ENCODE measurements at places on chromosomes 16 and 17. TPM values are rescaled to one million over a fixed set of nuclear protein-coding genes. Genes with fewer than 3 reads are reported as not detected.

GRCh38 chr17:31015639-31016038, 44.8 kb downstream of the RNF135 start:
- DNase-seq = no peak

GRCh38 chr17:40501499-40501911, at the start of gene TNS4:
Gene TNS4 (minus strand): TSS chr17:40501623. CDS start chr17:40496425, 5,198 bp downstream.
- DNase-seq = no peak

DNA sequence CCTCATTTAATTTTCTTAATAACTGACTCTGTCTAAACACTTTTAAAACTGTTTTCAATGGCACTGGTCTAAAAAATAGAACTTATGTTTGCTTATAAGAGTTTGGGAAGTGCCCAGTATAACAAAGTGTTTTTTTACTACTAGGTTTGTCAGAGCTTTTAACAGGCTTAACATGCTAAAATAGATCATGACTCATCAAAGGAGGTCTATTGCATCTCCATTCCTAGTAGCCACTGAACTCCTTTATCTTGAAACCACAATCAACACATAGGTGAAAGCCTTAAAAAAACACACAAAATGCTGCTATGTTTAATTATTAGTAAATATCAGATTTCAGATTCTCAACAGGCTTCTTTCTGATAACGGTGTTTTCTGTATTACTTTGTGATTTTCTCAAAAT, 196.4 kb upstream of the KIF2B start:
- DNase-seq = no peak

DNA sequence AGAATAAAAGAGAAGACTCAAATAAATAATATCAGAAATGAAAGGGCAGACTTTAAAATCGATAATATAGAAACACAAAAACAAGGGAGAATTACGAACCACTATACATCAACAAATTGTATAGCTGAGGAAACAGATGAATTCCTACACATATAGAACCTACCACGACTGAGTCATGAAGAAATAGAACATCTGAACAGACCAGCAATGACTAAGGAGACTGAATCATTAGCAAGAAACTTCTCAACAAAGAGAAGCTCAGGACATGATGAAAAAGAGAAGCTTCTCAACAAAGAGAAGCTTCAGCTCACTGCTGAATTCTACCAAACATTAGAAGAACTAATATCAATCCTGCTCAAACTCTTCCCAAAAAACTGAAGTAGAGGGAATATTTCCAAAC, 255.9 kb downstream of the CEP112 start:
- DNase-seq = no peak

DNA sequence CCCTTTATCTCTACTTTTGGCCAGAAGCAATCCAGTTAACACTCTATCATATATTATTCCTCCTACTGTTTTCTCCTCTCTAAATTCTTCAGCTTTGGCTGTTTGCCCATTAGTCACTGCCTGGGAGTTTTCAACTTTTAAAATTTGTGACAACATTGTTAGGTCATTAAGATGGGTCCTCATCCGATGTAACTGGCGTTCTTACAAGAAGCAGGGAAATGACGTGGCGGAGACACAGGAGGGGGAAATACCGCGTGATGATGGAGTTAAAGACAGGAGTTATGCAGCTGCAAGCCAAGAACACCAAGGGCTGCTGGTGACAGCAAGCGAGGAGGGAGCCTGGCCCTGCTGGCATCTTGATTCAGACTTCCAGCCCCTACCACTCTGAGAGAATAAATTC, 34.8 kb upstream of the CPHXL start:
- no peak for DNase-seq

GRCh38 chr17:64491994-64492393, 4.9 kb downstream of the POLG2 start:
- no peak for DNase-seq

GRCh38 chr16:12985516-12985915, 84.1 kb downstream of the SHISA9 start:
- DNase-seq = no peak

DNA sequence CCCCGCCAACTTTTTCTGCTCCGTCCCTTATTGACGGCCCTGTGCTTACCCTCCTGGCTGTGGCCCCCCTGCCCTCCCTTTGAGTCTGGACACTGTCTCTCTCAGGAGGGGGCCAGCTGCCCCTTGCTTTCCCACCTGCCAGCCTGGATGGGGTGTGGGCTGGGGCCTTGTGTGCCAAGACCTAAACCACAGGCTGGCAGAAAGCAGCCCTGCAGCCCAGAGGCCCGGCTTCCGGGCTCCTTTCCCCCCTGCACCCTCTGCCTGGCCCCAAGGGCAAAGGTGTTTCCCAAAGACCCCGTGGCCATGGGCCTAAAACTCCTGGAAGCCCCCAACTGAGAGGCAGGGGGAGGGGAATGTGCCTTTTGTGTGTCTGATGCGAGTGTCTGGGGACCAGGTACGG, 17.5 kb downstream of the GPT2 start:
- DNase-seq = no peak

GRCh38 chr16:82241469-82242052, 71.5 kb upstream of the MPHOSPH6 start:
- no peak for DNase-seq

- no peak for DNase-seq
These were observed 29.8 kb downstream of the WSB1 start for GRCh38 chr17:27323538-27324215.

GRCh38 chr17:49994085-49995054, 654 bp downstream of the DLX3 start:
- DNase-seq = no peak

DNA sequence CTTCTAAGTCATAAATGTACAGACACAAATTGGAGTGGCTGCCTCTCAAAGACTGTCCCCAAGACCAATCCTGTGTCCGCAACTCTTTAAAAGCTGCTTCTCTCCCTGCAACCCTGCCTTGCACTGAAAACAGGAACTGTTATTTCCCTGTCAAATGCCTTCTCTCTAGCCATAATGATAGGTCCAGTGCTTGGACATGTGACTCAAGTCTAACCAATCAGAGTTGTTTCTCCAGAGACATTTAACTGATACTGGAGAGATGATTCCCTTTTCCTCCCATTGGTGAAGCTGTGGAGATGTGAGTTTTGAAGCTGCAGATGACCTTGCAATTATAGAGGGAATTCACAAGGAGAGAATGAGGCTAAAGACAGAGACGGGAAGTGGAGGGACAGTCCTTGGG, 253.3 kb upstream of the CDH5 start:
- no peak for DNase-seq

DNA sequence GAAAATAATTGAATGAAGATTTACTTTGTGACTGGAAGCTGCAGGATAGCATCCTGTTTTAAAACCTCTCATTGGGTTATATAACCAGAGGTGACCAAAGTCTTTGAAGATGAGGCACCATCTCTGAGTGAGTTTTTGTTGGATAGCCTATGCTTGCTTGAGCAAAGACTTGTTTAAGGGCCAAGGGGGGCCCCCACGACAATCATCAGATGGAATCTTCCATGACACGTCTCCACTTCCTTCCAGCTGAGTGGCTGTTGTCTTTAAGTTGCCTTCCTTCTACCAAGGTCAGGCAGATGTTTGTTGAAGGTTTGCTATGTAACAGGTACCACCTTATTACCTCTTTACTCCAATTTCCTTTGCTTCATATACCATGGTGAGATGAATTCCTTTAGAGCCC, 188.8 kb downstream of the PRKCA start:
- no peak for DNase-seq

GRCh38 chr17:62753562-62753961, 54.6 kb downstream of the MARCHF10 start:
- DNase-seq = no peak

GRCh38 chr17:21425321-21425720, 49.2 kb downstream of the KCNJ12 start:
- DNase-seq = no peak

- no peak for DNase-seq
These were observed 35.9 kb upstream of the ACSM2B start for GRCh38 chr16:20611975-20612481.

DNA sequence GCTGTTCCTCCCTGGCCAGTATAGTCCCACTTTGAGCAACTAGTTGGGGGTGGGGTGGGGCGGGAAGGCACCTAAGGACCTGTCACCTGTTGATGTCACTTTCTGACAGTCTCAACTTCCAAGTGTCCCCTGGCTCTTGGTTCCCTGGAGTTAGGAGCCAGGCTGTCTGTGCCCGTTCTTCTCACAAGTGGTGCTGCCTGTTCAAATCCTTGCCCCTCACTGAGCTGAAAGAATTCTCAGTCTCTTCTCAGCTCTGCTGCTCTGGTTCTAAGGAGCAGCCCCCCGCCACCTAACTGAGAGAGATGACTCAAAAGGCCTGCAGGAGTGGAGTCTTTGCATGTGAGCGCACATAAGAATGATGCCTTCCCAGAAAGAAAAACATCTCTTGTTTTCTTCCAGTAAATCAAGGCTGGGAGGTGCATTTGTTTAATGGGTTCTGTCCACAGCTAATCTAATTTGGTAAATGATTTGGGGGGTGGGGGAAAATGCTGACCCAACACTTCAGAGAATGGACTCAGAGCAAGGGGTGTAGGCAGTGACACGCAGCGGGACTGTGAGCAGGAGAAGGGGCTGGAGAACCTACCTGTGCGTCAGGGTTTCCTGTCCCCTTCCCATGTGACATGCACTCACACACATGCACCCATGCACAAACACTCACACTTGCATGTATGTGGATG, 78.2 kb upstream of the NLRP1 start:
- no peak for DNase-seq

DNA sequence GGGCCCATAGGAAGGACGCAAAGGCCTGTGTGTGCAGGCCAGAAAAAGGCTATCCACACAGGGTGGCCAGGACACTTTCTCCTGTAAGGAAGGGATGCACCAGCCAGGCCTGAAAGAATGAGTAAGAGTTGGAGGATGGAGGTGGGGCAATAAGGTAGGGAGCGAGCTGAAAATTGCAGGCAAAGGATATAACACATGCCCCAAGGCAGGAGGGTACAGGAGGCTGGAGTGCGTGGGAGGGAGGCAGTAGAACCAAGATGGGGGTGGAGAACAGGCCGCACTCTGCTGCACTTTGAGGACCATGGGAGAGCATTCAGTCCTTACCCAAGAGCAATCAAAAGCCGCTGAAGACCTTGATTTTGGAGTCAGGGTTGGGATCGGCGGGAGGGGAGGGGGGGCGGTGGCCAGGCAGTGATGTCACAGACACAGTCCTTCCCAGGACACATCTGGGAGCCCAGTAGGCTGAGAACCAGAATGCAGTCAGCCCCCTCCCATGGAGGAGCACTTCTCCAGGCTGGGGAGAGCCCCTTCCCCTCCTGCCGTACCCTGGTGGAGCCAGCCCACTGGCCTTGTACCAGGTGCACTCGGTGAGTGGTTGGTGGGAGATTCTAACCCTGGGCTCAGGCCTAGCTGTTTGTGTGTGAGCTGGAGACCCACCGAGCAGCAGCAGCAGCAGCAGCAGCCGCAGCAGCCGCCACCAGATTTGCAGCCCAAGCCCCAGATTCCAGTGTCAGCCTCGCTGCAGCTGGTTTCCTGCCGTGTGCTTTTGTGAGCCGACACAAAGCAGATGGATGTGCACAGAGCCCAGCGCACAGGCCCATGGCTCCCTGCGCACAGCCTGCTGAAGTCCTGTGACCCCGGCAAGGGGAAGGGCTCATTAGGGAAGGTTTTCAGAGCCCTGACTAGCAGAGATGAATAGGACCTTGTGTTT, 17.5 kb downstream of the ANKRD40 start:
- DNase-seq = no peak

DNA sequence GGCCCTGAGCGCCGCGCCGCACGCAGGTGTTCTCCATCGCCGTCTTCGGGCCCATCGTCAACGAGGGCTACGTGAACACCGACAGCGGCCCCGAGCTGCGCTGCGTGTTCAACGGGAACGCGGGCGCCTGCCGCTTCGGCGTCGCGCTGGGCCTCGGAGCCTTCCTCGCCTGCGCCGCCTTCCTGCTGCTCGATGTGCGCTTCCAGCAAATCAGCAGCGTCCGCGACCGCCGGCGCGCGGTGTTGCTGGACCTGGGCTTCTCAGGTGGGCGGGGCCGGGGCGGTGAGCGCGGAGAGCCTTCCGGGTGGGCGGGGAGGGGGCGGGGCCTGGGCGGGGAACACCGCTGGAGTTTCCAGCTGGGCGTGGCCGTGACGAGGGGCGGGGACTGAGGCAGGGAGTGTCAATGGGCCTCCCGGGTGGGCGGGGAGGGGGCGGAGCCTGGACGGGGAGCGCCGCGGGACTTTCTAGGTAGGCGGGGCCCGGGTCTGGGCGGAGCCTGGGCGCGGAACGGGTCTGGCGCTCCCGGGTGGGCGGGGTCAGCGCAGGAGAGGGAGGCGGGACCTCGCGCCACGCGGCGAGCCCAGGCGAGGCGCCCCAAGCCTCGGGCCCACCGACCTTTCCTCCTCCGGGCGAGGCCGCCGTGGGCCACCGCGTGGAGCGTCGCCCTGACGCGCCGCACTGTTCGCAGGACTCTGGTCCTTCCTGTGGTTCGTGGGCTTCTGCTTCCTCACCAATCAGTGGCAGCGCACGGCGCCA, 2.4 kb downstream of the SYNGR3 start:
- DNase-seq = peak; percentile 96

DNA sequence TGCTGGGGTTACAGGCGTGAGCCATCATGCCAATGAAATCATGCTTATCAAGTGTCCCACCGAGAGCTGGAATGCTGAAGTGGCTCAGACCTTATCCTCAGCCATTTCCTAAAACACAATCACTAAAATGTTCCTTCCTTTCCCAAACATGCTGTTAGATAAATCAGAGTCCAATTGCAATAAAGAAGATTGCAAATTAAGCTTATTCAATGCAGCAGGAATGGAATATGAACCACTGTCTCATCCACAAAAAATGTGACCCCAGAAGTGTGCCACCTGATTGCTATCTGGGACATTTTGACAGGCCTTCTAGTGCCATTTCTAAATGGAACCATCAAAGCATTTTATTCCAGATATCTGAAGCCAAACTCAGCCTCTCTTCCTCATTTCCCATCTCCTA, 205.5 kb upstream of the CDH11 start:
- no peak for DNase-seq

- DNase-seq = no peak
These were observed 11.7 kb upstream of the LLGL1 start for GRCh38 chr17:18213666-18214270.

LRRC75A gene
- 11.0 TPM for total RNA-seq

TBC1D3C gene
- total RNA-seq = 0.81 TPM

ANKRD40 gene
- 11.8 TPM for total RNA-seq

CAPNS2 gene
- total RNA-seq = 0.81 TPM

CTRB2 gene
- total RNA-seq = not detected

NSF gene
- 21.0 TPM for total RNA-seq

OTOP3 gene
- total RNA-seq = not detected

CBFA2T3 gene
- 32.0 TPM for total RNA-seq

CCL1 gene
- not detected for total RNA-seq

CD300H gene
- 0.27 TPM for total RNA-seq
